Effector memory CD4-positive, alpha-beta T cell (primary cell): ENCODE measurements at places on chromosomes 6 and 20.

DNA sequence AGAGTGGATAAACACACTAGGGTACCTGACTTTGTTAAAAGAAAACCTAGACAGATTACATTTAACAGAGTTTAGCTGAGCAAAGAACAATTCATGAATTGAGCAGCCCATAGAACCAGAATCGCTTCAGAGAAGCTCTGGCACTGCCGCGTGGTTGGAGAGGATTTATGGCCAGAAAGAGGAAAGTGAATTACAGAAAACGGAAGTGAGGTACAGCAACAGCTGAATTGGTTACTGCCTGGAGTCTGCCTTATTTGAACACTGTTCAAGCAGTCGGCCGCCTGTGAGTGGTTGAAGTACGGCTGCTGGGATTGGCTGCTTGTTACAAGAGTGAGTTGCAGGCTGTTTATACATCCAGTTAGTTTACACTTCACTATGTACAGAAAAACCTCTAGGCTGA is 253.8 kb upstream of the CDYL start:
- H3K4me3 ChIP-seq: no peak overlapping the region
- no peak overlapping the region for H3K27ac ChIP-seq
- H3K27me3 ChIP-seq: no peaks in the 10 kb centered on the region
- no peaks in the 10 kb centered on the region for H3K36me3 ChIP-seq
- H3K4me1 ChIP-seq: no peaks in the 10 kb centered on the region
- no peak for DNase-seq

- no peak overlapping the region for H3K4me3 ChIP-seq
- DNase-seq: no peak
- H3K36me3 ChIP-seq: no peaks in the 10 kb centered on the region
- no peak overlapping the region for H3K27ac ChIP-seq
- no peaks in the 10 kb centered on the region for H3K4me1 ChIP-seq
- no peaks in the 10 kb centered on the region for H3K27me3 ChIP-seq
Measured at GRCh38 chr6:100664274-100665040, 199.7 kb upstream of the SIM1 start.

GRCh38 chr6:130913120-130913519 is 85.9 kb downstream of the SMLR1 start:
- H3K4me1 ChIP-seq: peaks cover 2% of the 10 kb centered on the region
- no peak overlapping the region for H3K27ac ChIP-seq
- no peaks in the 10 kb centered on the region for H3K27me3 ChIP-seq
- DNase-seq: no peak
- no peaks in the 10 kb centered on the region for H3K36me3 ChIP-seq

DNA sequence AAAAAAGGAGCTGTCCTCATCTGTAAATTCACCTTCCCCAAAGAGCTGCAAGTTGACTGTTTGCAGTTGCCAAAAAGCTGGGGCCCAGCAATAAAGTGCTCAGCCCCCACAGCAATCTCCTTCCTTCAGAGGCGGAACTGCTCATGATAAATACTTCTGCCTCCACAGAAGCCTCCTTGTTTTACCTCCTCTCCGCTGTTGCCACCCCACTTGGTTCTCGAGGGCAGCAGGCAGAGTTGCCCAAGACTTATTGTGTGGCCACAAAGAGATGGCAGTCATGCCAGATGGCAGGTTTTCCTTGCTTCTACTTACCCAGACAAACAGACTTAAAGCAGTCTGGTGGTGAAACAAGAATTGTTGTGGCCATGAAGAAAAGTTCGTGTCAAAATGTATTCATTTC is 66.3 kb downstream of the SLX4IP start:
- no peak for DNase-seq
- no peak overlapping the region for H3K27ac ChIP-seq
- no peaks in the 10 kb centered on the region for H3K27me3 ChIP-seq

DNA sequence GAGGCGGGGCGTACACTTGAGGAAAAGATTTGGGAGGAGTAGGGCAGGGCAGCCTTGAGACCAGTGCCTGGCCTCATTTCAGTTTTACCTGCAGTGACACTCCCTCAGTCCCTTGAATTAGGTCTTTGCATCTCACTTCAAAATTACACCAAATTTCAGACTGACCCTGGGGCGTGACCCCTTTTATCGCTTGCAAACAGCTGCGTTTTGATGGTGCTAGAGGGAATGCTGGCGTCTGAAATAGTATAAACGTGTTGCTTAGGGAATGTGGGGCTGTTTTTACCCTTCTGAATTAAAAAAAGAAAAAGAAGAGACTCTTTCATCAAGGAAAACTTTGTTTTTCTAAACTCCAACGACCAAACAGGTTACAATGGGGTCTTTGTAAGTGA is 21.0 kb downstream of the COL9A1 start:
- H3K27me3 ChIP-seq: peaks cover 9% of the 10 kb centered on the region
- no peak overlapping the region for H3K27ac ChIP-seq

DNA sequence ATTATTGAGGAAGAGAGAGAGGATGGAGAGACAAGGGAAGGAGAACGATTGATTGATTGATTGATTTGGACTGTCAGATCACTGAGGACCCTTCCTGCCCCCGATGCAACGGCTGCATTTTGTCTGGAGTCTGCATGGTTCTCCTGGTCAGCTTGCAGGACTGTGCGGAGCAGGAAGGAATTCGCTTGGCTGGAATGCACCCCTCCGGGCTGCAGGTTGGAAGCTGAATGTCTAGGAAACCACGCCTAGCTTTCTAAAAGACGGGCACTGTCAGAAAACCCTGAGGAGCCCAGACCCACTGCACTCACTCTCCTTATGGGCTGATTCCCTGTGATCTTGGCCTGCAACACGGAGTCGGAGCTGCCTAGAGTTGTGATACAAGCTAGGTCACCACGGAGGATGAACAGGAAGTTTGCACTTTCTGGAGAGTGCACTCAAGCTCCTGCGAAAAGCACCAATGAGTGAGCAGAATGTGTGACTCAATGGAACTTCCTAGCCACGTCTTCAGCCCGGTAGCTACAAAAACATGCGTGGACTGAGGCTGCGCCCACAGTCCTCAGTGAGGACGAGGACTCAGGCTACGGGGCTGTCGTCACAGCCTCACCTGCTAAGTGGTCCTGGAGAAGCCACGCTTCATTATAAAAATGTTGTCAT is 14.4 kb downstream of the DACT2 start:
- H3K4me1 ChIP-seq: no peaks in the 10 kb centered on the region
- no peak overlapping the region for H3K4me3 ChIP-seq
- no peaks in the 10 kb centered on the region for H3K27me3 ChIP-seq
- no peak for DNase-seq
- H3K36me3 ChIP-seq: no peaks in the 10 kb centered on the region

DNA sequence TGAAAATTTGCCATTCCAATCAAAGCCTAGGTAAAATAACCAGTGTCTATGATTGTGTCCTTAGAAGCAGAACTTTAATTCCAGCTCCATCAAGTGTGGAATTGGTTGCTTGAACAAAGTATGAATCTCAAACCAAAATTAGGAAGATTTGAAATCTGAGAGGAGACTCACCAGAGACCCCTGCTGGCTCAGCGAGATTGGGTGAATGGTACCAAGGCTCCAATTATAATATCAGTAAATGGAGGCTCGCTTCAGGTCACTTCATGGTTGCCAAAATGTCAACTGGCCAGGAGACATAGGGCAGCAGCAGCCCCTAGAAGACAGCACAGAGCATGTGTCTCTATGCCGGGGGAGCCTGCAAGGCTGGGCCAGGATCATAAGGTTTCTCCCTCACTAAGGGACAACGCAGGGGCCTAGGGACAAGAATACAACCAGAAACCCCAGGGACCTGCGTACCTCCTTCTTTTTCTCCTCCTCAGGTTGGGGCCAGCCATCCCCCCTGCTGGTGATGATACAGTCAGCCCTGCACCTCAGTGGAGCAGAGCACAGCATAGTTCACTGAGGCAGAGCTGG is 14.0 kb downstream of the RBL1 start:
- H3K4me1 ChIP-seq: peaks cover 3% of the 10 kb centered on the region
- peak; percentile 6 for DNase-seq
- no peaks in the 10 kb centered on the region for H3K27me3 ChIP-seq

DNA sequence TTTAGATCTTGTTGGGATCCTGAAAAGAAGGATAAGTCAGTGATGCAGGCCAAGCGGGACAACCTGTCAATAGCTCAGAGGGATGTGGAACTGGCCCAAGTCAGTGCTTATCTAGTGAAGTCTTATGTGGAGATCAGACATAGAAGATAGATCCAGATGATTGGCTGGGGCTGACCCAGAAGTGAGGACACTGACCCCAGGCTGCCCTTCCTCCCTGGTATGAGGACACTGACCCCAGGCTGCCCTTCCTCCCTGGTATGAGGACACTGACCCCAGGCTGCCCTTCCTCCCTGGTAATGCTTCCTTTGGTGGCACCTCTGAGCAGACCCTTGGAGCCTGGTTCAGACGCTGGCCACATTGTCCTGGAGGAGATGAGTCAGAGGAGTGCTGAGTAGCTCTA is 159.7 kb downstream of the PHACTR3 start:
- H3K4me3 ChIP-seq: no peak overlapping the region
- no peak overlapping the region for H3K27ac ChIP-seq
- DNase-seq: no peak
- H3K27me3 ChIP-seq: no peaks in the 10 kb centered on the region
- H3K36me3 ChIP-seq: no peaks in the 10 kb centered on the region

DNA sequence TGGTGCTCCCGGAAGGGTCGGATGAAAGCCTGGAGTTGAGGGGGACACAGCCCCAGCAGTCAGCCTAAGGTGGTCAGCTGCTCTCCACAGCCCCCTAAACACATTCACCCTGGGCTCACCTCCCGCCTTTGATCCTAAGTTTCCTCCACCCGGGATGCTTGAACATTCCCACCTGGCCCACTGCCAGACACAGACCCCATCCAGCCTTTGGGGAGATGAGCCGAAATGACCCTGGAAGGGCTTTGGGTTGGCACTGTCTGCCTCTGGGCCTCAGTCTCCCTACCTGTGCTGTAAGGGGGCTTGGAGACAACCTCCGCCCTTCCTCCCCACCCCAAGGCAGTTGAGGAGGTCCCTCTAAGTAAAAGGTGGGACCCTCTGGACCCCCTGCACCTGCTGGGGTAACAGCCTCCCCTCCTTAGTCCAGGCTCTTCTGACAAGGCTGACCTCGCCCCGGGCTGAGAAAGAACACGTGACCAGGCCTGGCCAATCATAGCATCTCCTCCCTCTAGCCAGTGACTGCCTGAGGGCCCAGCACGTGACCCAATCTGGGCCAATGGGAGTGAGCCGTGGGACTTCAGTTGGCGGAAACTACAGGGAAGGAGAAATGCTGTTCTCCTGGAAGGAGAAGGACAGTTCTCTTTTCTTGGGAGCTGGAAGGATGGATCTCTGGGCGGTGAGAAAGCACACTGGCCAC is 16.9 kb upstream of the UBE2V1 start:
- no peak overlapping the region for H3K27ac ChIP-seq
- H3K4me3 ChIP-seq: no peak overlapping the region
- no peaks in the 10 kb centered on the region for H3K27me3 ChIP-seq
- H3K4me1 ChIP-seq: no peaks in the 10 kb centered on the region
- no peak for DNase-seq

DNA sequence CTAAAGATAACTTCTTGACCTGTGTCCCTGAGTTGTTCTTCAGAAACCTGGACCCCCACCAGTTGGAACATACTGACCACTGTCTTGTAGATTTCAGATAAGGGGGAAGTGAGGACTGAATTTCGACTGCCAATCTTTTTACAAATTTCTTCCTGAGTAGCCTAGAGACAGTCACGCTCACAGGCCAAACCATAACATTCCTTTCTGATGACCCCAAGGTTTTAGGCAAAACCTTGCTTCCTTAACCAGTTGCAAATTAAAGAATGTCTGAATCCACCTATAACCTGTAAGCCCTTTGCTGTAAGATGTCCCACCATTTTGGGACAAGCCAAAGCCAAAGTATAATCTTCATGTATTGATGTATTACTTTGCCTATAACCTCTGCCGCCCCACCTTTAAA is 306.9 kb downstream of the LRFN2 start:
- no peak for DNase-seq
- peaks cover 2% of the 10 kb centered on the region for H3K27me3 ChIP-seq
- no peak overlapping the region for H3K4me3 ChIP-seq
- H3K36me3 ChIP-seq: no peaks in the 10 kb centered on the region
- no peaks in the 10 kb centered on the region for H3K4me1 ChIP-seq

DNA sequence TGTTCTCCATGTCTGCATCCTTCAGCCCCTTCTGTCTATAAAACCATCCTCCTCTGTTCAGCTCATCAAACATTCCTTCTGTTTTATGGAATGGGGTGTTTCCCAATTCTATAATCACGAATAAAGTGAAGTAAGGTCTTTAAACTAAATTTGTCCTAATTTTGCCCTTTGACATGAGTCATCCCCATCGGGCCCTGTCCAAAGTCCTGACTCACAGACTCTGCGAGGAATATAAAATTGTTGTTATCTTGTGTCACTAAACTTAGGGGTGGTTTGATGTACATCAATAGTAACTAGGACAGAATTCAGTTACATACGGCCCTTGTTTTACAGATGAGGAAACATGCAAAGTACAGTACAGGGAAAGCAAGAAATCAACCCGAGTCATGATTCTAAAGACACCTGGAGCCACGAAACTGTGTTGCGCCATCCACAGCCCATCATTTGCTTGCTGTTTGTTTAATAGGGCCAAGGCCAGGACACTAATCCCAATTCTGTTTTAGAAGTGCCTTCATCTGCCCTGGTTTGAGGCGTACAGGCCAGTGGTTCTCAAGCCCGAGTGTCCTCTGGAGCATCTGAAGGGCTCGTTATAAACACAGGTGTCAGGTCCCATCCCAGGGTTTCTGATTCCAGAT is 2.8 kb downstream of the ACSS1 start:
- H3K27me3 ChIP-seq: no peaks in the 10 kb centered on the region
- H3K4me1 ChIP-seq: peaks cover 31% of the 10 kb centered on the region
- H3K4me3 ChIP-seq: no peak overlapping the region
- no peak overlapping the region for H3K27ac ChIP-seq

DNA sequence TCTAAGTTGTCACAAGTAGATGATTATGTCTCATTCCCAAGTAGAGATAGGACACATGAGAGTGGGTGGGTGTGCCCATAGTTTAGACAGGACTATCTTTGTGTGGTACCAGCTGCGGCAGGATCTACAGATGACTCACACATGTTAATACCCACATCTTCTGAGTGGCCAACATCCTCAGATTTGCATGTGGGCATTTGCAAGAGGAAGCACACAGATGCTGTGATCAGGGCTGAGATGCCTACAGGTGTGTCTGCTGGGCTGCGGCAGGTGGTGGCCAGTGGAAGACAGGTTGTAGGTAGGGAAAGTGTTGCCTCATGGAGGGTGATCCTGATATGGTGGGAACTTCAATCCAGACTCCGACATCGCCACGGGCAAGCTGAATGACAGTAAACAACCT is 50.8 kb downstream of the UTRN start:
- DNase-seq: peak; percentile 18
- H3K36me3 ChIP-seq: no peaks in the 10 kb centered on the region
- H3K4me3 ChIP-seq: no peak overlapping the region
- peaks cover 31% of the 10 kb centered on the region for H3K4me1 ChIP-seq

GRCh38 chr6:137647762-137648447 is 153.7 kb upstream of the OLIG3 start:
- H3K27me3 ChIP-seq: no peaks in the 10 kb centered on the region
- DNase-seq: no peak
- no peaks in the 10 kb centered on the region for H3K36me3 ChIP-seq
- H3K27ac ChIP-seq: no peak overlapping the region
- no peak overlapping the region for H3K4me3 ChIP-seq
- no peaks in the 10 kb centered on the region for H3K4me1 ChIP-seq

GRCh38 chr20:24934101-24934661 is 14.9 kb upstream of the CST7 start:
- H3K36me3 ChIP-seq: no peaks in the 10 kb centered on the region
- no peaks in the 10 kb centered on the region for H3K27me3 ChIP-seq
- no peak overlapping the region for H3K4me3 ChIP-seq
- peaks cover 6% of the 10 kb centered on the region for H3K4me1 ChIP-seq

GRCh38 chr6:36493319-36493718 is 50.5 kb downstream of the KCTD20 start:
- no peaks in the 10 kb centered on the region for H3K27me3 ChIP-seq
- H3K27ac ChIP-seq: no peak overlapping the region
- peaks cover 39% of the 10 kb centered on the region for H3K36me3 ChIP-seq
- H3K4me3 ChIP-seq: no peak overlapping the region

- no peaks in the 10 kb centered on the region for H3K36me3 ChIP-seq
- no peaks in the 10 kb centered on the region for H3K4me1 ChIP-seq
- no peak for DNase-seq
- no peak overlapping the region for H3K4me3 ChIP-seq
Measured at GRCh38 chr6:148085631-148086331, 256.9 kb upstream of the SASH1 start.
